ENCODE measurements at places on chromosomes 3 and 15.

GRCh38 chr3:99966662-99967416, 147.5 kb downstream of the FILIP1L start:
- DNase-seq, result no peak

DNA sequence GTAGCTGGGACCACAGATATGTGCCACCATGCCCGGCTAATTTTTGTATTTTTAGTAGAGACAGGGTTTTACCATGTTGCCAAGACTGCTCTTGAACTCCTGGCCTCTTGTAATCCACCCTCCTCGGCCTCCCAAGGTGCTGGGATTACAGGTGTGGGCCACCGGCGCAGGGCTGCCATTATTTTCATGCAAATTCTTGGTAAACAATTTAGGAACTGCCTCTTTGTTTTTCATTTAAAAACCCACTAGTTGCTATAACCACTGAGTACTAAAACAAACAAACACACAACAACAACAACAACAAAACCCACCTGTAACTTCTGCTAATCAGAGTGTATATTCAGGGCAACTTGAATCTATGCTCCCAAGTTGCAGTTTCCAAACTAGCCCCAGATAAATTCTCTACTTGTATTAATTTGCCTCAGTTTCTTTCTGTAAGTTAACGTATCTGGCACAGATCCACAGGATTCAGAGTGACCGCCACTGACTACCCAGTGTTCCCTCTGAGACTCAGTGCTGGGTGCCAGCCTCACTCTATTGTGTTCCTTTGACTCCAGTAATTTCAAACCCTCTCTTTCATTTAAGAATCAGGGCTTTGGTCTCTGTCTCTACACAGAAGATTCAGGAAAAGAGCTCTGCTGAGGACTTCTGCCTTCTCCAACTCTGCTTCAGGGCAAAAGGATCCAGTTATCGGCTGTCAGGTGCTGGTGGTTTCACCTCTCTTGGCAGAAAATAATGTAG, 18.6 kb upstream of the ZNF710 start:
- no peak for DNase-seq

- no peak for DNase-seq
These were observed 236.9 kb upstream of the KBTBD8 start for GRCh38 chr3:66761093-66761780.

DNA sequence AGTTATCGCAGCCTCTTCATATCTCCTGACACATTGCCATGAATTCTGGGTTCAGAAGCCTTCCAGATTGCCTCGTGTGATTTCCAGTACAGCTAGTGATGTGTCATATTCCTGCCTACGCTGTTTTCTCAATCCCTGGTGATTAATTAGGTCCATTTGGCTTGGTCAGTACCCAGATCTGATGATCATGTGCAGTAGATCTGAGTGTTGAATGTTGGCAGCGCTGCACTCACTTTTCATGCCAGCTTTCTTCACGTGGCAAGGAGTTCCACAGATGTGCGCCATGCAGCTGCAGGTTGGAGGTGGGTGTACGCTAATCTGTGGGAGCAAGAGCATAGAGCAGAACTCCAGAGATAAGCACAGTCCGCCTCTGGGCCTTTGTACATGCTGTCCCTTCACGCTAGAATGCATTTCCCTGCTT, 86.9 kb upstream of the COL6A5 start:
- no peak for DNase-seq

- no peak for DNase-seq
These were observed 141.8 kb upstream of the BHLHE40 start for GRCh38 chr3:4837374-4837930.

- DNase-seq, result no peak
These were observed 1.7 kb downstream of the RASSF1 start for GRCh38 chr3:50338965-50339364.

- DNase-seq, result no peak
These were observed 172.5 kb downstream of the ALDH1A2 start for GRCh38 chr15:57893040-57893439.

DNA sequence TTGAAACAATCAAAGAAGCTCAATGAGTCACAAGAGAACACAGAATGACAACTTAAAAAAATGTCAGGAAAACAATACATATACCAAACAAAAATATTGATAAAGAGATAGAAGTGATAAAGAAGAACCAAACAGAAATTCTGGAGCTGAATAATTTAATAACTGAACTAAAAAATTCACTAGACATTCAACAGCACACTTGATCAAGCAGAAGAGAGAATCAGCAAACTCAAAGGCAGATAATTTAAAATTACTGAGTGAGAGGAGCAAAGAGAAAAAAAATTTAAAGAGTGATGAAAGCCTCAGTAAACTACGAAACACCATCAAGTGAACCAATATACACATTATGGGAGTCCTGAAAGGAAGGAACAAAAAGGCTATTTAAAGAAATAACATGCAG, 61.9 kb downstream of the SERP1 start:
- no peak for DNase-seq

DNA sequence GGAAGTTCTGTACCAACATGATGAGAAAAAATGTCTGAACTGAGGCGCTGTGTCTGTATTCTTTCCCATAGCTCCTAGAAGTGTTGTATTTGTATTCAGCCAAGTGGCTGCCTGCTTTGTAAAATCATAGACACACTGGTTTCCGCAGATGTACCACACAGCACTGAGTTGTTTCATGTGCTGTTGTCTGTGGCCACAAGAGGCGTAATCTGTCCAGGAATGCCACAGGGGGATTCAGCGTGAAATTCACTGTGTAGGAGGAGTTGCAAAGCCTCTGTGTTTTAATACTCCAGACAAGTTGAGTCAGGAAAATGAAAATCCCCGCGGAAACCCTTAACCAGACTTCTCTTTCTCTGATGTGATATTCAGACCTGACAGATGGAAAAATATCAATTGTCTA, 462.2 kb downstream of the NSUN3 start:
- no peak for DNase-seq

GRCh38 chr3:180296971-180297370, 260.2 kb upstream of the PEX5L start:
- no peak for DNase-seq

DNA sequence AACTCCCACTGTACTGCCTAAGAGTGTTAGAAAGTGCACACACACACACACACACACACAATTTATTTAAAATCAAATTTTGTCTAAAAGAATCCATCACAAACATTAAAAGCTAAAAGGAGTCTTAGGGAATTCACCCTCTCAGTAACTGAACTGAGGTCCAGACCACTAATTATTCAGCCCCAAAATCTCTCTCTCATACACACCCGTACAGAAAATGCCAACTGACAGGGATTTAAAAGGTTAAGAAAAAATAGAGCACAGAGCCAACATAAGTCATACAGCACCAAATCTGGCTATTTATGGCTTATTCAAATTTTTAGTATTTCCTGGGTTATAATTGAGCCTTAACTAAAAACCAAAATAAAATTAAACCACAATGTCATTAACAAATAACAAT, 20.7 kb downstream of the GBE1 start:
- no peak for DNase-seq

GRCh38 chr3:132394320-132394719, 23.0 kb upstream of the DNAJC13 start:
- no peak for DNase-seq

- no peak for DNase-seq
These were observed 48.8 kb downstream of the GLB1 start for GRCh38 chr3:33047842-33048834.

- DNase-seq, result no peak
These were observed 108.5 kb downstream of the GLDN start for GRCh38 chr15:51450001-51450400.

DNA sequence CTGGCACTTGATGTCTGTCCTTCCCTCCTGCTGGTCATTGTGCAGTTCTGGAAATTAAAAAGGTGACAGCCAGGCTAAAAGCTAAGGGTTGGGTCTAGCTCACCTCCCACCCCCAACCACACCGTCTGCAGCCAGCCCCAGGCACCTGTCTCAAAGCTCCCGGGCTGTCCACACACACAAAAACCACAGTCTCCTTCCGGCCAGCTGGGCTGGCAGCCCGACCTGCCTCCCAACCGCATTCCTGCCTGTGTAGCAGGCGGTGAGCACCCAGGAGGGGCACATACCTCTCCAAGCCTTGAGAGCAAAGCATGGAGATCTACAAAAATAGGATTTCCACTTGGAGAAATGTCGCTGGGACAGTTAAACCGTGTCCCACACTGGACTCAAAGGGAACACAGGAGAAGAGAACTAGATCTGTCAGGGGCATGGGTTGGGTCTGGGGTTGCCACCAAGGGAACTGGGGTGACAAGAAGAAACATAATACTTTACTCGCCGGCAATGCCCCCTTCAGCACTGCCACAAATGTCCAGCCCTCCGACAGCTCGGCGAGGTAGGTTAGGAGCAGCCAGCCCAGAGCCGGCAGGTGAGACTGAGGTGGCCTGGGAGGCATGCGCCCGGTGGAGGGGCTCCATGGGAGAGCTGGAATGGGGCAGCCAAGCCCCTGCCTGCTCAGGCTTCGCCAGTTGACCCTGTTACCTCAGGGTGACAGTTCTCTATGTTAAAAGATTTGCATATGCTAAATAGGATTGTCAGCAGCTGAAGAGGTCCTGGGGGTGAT, 52.2 kb downstream of the EXOG start:
- no peak for DNase-seq

GRCh38 chr15:59892985-59893384, 111.1 kb upstream of the FOXB1 start:
- DNase-seq, result no peak

DNA sequence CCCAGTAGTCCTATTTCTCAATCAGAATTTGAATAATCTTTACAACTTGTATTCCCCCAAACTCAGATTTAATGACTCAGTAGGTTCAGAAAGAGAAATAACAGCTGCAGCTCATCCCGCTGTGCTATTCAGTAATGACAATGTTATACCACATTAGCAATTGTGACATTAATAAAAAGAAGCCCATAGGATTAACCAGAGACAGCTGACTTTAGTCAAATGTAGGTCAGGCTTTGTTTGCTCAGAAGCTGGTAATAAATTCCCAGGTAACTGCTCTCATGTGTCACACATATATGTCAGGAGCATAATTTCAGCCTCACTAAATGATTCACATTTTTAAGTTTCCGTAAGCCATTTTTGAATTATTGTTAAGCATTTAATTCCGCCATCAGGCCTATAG, 222.0 kb upstream of the UBE2E2 start:
- DNase-seq, result no peak

DNA sequence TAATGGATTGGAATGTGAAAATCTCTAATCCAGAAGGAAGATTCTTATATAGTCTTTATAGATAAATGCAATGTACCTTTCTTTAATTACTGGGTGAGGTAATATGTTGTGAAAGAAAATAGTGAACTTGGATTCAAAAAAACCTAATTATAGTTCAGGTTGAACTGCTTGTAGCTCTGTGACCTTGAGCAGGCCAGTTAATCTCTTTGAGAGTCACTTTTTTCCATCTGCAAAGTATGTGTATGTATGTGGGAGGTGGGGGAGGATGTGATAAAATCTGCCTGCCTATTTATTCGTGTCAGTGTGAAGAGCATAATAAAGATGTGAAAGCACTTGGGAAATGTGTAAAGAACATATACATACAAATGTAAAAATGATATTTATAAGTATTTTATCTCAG, 34.4 kb downstream of the GLCE start:
- no peak for DNase-seq

- DNase-seq, result no peak
These were observed 6.2 kb downstream of the TSPAN3 start for GRCh38 chr15:77064539-77065308.

GRCh38 chr3:71309342-71309741, 274.2 kb downstream of the FOXP1 start:
- DNase-seq, result no peak

- no peak for DNase-seq
These were observed 3.6 kb downstream of the ZNF385D start for GRCh38 chr3:21747376-21747775.

- no peak for DNase-seq
These were observed 188.1 kb downstream of the RSRC1 start for GRCh38 chr3:158297940-158298339.

DNA sequence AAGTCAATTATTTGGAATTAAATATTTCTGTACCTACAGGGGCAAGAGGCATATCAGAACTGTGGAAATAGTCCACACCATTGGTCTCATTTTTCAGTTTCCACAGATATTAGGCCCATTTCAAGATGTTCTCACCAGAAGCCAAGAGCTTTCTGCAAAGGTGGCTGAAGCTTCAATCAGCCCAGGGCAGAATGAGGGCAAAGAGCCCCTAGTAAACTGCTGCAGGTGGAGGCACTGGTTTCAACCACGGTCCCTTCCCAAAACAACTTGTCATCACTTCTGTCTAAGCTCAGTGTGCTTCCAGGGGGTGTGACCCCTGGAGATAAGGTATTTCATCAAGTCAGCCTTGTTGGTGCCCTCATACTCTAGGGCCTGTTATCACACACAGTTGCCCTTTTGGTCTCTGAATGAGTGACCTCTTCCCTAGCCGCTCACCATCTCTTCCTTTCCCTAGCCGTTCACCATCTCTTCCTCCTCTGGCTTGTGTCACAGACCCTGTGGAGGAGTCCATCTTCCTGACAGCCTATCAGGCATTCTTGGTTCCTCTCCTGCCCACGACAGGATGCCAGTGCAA, 21.2 kb downstream of the IL17RD start:
- DNase-seq, result no peak

GRCh38 chr3:56694867-56695683, 12.0 kb upstream of the TASOR start:
- DNase-seq, result no peak

DNA sequence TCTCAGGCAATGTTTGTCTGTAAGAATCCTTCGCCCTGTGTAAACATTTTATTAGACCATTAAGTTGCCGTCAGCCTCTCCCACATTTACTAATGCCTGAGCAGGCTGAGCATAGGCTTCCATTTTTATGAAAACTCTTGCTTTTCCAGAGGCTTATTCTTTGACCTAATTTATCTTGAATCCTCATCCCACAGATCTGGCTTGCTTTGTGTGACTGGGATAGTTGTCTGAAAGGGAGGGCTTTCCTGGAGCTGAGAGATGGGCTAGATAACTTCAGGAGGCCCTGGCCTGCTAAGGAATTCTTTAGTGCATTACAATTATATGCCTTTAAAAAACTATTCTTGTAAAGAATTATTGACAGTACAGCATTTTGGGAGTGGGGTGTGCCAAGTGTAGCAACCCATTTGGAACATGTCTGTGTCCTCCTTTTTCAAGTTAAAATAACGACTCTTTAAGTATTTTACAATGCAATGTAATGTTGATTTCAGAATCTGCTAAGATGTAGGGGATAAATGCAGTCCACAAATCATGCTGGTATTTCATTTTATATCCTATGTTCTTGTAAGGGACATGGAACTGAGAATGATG, 52.4 kb downstream of the EEFSEC start:
- no peak for DNase-seq

DNA sequence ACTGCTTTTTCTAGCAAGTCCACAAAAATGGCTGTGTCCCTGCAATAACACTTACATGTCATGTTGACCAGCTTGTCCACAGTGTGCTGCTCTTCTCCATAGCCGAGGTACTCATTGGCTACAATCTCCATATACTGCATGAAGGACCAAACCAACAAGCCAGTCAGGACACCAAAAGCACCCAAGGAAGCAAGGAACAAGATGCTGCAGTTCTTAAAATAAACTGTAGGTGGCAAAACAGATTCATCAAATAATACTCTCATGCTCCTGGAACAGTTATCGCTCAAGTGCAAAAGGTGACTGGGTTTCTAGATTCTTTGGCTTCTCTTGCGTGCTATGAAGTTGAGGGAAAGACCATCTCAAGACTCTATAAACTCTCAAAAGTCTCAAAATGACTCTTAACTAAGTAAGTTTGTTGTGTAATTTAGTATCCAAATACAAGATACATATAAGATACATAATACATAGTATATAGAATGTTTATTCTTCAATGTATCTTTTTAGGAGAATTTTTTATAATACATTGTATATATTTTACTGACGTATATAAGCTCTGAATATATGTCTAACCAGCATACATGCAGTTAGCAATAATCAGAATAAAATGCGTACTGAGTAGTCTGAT, 57.0 kb downstream of the NEK10 start:
- peak; percentile 23 for DNase-seq
